ENCODE measurements at places on chromosomes 3 and 15.

- no peak for DNase-seq
Observed at GRCh38 chr15:72781631-72782030, 1.9 kb downstream of the ADPGK start.

DNA sequence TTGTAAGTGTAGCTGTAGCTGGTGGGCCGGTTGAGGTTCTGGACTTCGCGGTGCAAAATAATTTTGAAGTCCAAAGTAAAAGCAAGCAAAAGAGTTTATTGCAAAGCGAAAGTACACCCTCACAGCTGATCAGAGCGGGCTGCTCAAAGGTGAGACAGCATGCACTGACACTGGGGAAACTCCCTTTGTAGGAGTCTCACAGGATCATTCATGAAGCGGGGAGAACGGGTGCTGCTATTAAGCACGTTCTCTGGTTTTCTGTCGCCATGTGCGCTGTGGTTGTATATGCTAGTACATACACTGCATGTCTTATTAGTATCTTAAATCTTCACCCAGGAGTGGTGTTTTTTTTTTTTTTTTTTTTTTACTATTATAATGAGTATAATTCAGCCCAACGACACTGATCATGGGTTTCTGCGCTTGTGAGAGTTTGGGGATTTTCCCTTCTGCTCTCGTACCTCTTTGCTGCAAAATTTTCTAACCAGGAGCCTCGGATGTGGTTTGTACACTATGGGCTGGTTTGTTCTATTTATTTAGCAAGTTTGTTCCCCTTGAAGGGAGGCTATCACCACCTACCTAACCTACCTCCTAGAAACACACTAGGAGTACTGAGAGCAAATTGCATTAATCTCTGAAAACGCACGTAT, 1.4 kb upstream of the AP4E1 start:
- DNase-seq, result no peak

DNA sequence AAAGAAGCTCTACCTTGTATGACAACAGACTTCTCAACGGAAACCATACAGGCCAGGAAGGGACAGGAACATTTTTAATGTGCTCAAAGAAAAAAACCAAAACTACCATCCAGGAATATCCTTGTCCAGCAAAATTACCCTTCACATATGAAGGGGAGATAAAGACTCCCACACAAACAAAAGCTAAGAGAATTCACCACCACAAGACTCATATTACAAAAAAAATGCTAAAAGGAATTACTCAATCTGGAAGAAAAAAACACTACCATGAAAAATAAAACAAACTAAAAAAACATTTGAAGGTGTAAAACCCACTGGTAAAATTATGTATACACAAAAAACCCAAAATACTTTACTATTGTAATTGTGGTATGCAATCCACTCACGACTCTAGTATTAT, 57.2 kb downstream of the DLG1 start:
- DNase-seq, result no peak

GRCh38 chr3:64730681-64731080, 42.9 kb upstream of the ADAMTS9 start:
- DNase-seq, result no peak

GRCh38 chr3:147411238-147411814, 2.2 kb downstream of the ZIC1 start:
- no peak for DNase-seq

DNA sequence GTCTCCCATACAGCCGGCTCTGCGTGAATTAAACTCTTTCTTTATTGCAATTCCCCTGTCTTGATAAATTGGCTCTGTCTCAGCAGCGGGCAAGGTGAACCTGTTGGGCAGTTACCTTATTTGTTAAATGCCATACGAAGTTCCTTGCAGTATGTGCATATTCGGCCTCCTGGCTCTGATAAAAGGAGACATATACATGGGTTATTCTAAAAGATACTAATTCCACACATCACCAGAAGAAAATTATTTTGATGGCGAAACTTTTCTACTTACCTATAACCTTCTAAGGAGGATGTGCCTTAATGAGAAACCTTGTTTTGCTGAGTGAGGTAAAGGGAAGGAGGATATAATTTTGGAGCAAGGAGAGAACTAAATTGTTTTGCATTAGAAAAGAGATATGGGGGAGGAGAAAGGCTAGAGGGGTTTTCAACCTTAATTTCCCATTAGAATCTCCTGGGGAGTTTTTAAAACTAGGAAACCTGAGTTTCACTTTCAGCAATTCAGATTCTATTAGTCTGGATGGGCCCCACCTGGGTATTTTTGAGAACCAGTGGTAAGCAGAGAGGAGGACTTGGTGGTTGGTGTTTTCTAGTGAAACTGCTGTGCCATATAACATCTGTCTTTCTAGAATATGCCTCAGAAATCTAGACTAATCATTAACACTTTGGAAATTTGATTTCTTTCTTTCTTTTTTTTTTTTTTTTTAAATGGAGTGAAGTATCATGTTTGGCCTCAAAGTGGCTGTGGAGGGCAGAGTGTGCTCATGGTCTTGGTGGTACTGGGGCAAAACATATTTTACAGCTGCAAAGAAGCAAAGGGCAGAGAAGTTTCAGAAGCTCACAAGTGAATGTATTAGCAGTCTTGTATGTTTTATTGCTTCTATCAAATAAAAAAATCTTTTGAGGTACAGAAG, 23.0 kb downstream of the NANOGP8 start:
- no peak for DNase-seq

GRCh38 chr15:100515758-100516157, 13.0 kb downstream of the CERS3 start:
- no peak for DNase-seq

GRCh38 chr3:6743067-6743720, 117.7 kb upstream of the GRM7 start:
- no peak for DNase-seq

DNA sequence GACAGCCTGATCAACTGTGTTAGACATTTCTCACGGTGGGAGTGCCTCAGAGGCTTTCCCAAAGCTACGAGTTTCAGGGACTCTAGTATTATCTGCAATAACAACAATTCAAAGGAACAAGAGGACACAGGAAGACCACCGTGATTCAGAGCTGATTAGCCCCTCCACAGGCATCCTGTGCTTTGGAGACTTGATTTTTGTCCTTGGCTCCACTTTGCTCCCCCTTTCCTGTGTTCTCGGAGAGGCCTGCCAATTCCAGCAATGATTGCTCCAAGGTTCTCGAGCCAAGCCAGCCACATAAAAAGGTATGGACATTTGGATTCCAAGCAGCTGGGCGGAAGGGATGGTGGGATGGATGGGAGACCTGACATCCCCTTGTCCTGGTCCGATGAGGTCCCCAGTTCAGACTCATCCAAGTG, 14.3 kb downstream of the EHD4 start:
- no peak for DNase-seq

GRCh38 chr3:27677565-27677964, 44.6 kb downstream of the EOMES start:
- DNase-seq, result no peak

GRCh38 chr3:148825476-148825875, 2.1 kb upstream of the CPB1 start:
- no peak for DNase-seq
